Tibial artery (tissue), 4 donors: ENCODE measurements at places on chromosomes 12 and 14.

DNA sequence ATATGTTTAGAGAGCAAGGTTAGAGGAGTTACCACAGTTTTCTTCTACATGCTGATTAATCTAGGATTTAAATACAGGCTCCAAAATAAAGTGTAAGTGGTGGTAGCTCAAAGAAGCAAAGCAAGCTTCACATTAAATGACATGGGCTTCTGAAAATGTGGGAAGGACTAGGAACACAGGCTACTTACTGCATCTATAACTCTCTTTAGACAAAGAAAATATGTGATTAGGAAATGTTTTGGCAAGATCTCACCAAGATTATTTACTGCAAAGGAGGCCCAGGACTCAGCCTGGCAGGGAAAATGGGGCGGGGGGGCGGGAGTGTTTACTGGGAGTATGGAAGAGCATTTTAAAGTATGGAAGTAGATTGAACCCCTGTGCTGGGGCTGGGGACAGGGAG lies 39.4 kb downstream of the ETV6 start:
- DNase-seq = no peak

DNA sequence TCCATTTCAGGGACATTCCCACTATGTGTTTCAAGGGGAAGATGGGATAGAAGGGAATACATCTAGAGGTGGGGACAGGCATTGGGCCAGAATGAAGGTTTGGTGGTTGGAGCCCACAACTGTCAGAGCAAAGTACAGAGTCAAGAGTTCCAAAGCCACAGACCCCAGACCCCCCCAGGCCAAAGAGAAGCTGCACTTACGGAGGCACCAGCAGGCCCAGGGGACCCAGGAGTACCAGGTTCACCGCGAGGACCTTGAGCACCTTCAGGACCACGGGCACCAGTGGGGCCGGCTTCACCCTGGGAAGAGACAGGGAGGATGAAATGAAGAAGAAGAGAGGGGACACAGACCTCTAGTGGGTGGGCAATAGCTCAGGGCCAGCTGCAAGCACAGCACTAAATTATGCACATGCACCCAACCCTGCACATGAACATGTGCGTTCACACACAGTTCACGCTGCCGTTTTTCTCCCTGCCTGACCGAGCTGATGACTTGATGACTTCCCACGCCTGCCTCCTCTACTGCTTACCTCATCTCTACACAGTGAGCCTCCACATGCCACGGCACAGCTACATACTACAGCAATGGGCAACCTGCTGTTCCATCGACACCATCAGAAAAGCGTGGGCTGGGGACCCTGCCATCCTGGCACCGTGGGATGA lies 16.7 kb downstream of the COL2A1 start:
- DNase-seq = no peak

DNA sequence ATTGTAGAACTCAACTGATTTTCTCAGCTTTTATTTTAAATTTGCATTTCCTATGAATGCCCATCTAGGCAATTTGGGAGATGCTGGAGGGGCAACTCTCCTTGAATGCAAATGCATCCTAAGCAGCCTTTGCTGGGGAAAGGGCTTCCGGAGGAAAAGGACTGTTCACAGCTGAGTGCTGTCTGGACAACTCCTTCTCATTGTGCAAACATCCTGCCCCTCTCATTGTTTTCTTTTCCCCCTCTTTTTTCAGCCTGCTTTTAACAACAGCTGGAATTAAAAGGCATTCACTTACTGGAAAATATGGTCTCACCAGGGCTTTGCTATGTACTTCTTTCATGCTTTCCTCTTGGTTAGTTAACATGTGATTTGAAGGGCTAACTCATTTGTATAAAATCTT lies 397.8 kb downstream of the FUT8 start:
- DNase-seq = no peak

DNA sequence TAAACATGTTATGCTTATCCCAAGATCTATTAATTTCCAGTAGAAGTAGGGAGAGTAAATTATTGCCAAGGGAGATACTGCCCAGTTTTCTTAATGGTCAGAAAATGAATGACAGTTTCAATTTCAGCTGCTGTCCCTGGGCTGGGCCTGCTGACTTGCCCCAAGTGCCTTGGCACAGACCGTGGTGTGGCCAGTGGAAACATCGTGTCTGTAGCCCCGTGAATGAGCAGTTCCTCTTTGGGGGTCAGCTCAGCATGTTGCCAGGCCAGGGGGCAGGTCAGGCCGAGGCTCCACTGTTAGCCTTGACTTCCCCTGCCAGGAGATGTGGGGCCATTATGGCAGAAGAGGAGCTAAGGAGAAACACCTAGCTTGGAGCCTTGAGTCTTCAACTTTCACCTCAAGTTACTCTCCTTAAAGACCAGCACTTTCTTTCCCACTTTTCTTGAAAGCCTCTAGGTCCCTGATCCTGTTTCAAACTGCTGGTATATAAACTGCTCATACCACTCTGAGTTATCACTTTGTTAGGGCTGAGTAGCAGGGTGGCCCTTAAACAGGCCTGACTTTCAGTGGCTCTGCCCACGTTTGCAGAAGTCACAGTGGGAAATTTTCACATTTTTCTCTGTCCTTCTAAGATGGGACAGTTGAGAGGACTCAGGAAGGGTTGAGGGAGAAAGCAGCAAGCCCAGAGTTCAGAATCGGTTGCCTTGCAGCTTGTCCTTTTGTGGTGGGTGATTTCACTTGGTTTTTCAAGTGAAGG lies 73.2 kb downstream of the SUSD6 start:
- peak; percentile 31 for DNase-seq

DNA sequence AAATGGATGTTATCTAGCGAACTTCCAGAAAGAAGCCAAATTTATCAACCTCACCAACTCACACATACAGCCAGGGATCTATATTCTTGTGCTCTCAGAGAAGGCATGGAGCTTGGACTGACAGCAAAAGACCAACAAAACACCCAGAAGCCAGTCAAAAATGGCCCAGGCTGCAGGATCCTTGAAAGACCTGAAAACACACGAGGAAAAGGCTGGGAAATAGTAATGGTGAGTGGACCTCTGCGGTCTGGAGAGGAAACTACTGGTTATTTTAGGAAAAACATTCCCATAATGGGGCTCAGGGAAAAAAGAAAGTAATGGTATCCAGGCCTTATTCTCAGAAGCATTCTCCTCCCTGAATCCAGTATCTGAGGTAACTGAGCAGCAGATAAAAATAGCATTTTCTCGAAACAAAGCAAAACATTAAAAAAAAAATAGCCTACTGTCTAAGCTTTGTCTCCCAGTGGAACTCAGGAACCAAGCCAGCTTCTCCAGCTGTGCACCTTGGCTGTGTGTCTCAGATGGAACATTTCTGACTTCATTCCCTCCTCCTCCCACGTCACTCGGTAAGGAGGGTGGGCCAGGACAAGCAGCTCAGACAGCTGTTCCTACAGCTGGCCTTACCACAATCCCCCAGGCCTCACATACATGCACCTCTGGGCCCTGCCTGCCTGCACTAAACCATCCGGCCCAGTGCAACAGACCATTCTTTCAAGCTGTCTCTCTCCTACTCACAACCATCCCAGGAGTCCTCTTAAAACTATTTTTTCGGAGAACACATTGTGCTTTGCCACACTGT lies 249.9 kb downstream of the DAD1 start:
- DNase-seq = peak; percentile 21

- DNase-seq = no peak
Measured at GRCh38 chr14:65151609-65151956, 49.3 kb upstream of the MAX start.

DNA sequence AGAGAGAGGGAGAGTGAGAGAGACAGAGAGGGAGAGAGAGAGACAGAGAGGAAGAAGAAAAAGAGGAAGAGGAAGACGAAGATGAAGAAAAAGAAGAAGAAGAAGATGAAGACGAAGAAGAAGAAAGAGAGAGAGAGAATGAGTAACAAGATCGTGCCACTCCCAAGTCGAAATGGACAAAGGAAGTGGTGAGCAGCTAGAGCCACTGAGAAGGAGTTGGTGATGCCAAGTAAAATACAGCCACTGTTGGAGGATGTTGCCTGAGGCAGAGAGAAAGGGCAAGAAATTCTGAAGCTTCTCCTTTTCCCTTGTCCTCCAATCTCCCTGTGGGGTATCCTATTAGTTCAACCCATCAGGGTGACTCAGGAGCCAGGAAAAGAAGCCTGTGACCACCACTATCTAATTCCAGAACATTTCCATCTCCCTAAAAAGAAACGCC lies 12.5 kb upstream of the ANAPC5 start:
- DNase-seq = no peak

- DNase-seq = no peak
Measured at GRCh38 chr12:69508621-69509020, 38.4 kb downstream of the FRS2 start.

- DNase-seq = no peak
Measured at GRCh38 chr14:90487031-90487430, 90.2 kb downstream of the CALM1 start.

- DNase-seq = no peak
Measured at GRCh38 chr12:53231671-53231920, 413 bp downstream of the RARG start.

DNA sequence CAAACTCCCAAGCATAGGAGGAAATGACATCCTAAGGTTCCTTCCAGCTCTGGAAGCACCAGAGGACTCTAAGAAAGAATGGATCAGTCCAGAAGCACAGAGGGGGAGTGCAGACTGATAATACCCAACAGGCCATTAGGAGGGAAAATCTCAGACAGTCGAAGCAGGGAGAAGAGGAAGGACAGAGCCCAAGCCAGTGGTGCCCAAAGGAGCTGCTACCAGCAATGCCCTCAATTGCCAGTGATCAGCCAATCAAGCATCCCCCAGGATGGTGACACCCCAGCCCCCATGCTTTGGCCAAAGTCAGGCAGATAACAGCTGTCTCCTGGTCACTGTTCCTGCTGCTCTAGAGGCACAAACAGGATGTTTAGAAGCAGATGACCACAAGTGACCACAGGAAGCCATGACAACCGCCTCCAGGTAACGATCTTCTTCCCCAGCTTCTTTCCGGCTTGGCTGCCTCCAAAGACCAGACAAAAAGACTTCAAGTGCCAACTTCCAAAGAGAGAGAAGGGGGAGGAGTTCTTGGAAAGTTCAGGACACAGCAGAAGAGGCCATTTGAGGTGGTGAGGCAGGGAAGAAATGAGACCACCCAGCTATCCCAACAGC lies 16.2 kb downstream of the PXN start:
- DNase-seq = no peak

GRCh38 chr12:2256915-2257314 lies 204.1 kb downstream of the CACNA1C start:
- DNase-seq = no peak

DNA sequence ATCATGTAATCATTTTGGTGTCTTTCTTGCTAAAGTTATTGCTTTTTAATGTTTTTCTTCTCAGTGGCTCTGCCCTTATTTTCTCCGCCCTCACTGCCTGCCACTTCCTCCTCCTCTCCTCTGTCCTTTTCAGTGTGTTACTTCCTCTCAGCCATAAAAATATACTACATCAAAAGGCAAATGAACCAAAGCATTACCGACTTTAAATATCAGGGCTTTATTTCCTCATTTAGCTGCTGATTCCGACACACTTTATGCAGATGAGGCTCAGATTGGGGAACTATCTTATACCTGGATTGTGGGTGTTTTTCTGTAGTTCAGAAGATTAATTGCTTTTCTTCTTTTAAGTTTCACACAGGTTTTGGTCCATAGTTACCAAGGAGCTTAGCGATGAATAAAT lies 118.1 kb downstream of the CMAS start:
- DNase-seq = no peak

GRCh38 chr12:6235906-6236640 lies 35.9 kb downstream of the CD9 start:
- DNase-seq = no peak

- DNase-seq = no peak
Measured at GRCh38 chr12:66596199-66596598, 82.7 kb downstream of the GRIP1 start.

DNA sequence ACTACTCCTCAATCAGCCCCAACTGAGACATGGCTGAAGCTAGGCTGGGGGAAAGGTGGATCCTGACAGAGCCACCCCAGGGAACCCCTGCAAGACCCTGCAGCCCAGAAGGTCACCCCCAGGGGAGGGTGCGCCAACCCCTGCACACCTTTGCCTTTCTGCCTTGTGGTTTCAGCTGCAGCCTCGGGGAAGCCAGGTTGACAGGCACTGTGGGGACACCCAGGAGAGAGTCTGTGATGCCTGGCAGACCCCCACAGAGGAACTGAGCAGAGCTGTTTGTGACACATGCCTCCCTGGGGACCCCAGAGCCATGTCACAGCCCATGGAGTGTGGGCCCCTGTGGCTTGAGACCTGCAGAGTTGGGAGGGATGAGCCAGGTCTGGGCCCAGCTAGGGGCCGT lies 11.8 kb upstream of the HHIPL1 start:
- no peak for DNase-seq

DNA sequence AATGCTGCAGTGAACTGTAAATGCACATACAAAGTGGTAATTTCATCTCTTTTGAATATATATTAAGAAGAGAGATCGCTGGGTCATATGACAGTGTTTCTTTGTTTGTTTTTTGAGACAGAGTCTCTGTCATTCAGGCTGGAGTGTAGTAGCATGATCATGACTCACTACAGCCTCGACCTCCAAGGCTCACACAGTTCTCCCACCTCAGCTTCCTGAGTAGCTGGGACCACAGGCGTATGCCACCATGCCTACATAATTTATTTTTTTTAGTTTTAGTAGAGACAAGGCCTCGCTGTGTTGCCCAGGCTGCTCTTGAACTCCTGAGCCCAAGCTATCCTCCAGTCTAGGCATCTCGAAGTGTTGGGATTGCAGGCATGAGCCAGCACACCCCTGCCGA lies 62.4 kb upstream of the ACSS3 start:
- DNase-seq = no peak

DNA sequence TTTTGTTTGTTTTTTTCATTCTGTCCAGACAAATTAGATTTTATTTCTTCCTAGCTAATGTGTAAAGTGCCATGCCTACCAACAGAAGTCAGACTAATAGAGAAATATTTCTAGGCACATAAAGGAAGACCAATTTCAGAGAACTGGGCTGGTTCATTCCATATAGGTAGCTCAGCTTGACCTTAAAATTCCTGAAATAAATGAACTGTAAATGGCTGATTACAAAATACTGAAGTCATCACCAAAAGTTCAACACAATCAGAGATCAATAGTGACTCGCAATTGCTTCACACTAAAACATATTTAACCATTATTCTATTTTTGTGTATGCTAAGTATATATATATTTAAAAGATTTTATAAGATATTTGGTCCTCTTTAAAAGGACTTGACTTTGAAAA lies 34.2 kb downstream of the PTPRB start:
- DNase-seq = no peak

GRCh38 chr12:121649819-121650353 lies 19.6 kb downstream of the MORN3 start:
- DNase-seq = no peak

- DNase-seq = no peak
Measured at GRCh38 chr12:56229916-56230431, at the start of gene SLC39A5. Gene SLC39A5 (plus strand): TSS chr12:56230051. CDS start chr12:56231275, 1,224 bp downstream.
